ENCODE measurements at places on chromosomes 3 and 15. TPM values are rescaled to one million over a fixed set of nuclear protein-coding genes. Genes with fewer than 3 reads are reported as not detected.

DNA sequence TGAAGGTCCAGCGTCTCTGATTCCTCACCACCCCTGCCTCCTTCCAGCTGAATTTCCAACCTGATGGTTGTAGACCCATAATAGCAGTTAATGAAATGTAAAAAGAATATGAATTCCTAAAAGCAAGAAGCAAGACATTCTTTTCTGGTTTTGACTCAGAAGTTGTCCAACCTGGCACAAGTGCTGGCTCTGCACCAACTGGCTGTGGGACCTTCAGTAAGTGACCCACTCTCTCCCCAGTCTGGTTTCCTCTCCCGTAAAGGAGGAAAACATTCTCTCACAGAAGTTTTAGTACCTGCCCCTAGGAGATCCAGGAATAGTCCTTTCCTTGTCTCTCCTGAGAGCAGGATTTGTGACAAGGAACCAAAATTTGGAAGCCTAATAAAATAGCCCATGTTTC, 236.9 kb upstream of the TRIM42 start:
- DNase-seq = no peak

- DNase-seq = no peak
These were observed 78.2 kb downstream of the CLSTN2 start for GRCh38 chr3:140013220-140013619.

GRCh38 chr3:112124907-112125607, 8.0 kb downstream of the GCSAM start:
- DNase-seq = no peak

DNA sequence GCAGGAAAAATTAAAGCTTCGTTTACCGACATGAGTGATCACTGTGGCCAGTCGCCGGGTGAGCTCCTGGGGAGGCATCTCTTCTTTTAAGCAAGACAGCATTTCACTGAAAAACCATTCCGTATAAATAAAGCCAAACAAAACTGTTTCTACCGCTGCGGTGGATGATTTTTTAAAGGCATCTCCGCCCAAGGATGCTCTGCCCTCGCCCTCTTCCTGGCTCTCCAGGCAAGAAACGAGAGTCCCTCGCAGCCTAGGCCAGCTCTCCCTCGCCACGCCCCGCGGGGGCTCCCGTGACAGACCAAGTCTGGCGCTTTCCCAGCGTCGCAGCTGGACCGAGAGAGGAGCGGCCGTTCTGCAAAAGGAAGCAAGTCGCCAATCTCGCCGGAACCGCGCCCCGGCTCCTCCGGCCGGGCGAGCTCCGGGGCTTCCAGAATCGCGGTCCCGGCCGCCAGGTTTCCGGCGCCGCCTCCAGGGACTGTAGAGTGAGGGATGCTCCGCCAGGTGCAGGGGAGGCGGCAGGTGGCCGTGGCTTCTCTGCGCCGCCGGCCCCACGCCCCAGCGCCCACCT, 458 bp downstream of the MCF2L2 start:
- peak; percentile 56 for DNase-seq

- no peak for DNase-seq
These were observed 58.5 kb downstream of the CEP63 start for GRCh38 chr3:134544316-134544715.

- DNase-seq = no peak
These were observed 5.2 kb downstream of the MAGI1 start for GRCh38 chr3:66033241-66034138.

GRCh38 chr3:9352917-9353752, 9.7 kb upstream of the THUMPD3 start:
- no peak for DNase-seq

GRCh38 chr3:165459924-165460835, 264.0 kb upstream of the SLITRK3 start:
- DNase-seq = no peak

SIDT1 gene
- 4.9 TPM for total RNA-seq

GRCh38 chr3:25576831-25577454, 87.8 kb downstream of the TOP2B start:
- DNase-seq = peak; percentile 5

- no peak for DNase-seq
These were observed 7.3 kb upstream of the ZNF592 start for GRCh38 chr15:84741121-84741520.

GRCh38 chr3:101827211-101828174, 21.8 kb upstream of the NFKBIZ start:
- DNase-seq = peak; percentile 93

PP2D1 gene
- total RNA-seq = not detected

- DNase-seq = no peak
These were observed 8.5 kb upstream of the CHD2 start for GRCh38 chr15:92891533-92892200.

GRCh38 chr3:37625051-37625450, 236.6 kb upstream of the CTDSPL start:
- no peak for DNase-seq

DNA sequence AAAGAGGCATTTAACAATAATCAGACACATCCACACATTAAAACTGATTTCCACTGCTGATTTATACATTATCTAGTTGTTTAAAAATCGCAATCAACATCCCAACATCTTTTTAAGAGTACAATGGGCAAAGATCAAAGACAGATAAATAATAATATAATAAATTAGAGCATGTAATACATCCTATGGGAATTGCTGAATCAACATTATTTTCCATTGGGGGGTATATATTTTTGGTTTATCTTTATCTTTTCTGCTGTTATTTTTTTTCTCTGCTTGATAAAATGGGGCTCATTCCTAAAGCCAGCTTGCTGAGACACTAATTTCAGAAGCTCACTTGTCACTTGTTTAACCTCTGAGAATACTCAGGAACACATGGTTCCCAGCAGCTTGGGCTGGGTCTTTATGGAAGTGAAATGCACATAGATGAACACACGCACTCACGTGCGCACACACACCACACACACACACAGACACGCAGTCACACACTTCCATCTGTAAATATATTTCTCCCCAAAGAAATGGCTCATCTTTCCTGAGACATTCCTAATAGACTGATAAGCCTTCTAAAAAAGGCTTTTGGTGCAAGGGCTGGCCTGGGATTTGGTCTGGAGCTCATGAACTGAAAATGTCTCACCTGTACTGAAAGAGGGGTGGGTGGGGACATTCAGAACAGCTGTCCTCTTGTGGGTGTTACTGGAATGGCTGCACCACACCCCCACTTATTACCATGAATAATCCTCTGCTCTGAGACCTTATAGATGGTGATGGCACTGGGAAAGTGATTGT, 3.5 kb upstream of the PPIB start:
- no peak for DNase-seq

Data from kidney (tissue), 22 donors.